A673 (cell line): ENCODE measurements at places on chromosomes 13 and 19.

DNA sequence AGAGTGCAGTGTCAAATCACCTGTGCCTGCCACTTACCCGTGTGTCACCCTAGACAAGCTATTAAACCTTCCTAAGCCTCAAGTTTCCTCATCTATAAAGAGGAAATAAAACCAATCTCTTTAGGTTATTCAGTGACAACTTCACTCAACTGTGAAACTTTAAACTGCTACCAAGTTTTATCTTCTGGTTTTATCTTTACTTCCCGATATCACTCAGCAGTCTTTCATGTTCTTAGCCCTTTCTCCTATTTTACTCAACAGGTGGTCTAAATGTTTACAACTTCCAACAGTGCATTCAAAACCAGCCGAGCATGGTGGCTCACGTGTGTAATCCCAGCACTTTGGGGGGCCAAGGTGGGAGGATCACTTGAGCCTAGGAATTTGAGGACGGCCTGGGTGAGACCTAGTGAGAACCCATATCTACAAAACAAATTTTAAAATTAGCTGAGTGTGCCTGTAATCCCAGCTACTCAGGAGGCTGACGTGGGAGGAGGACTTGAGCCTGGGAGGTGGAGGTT lies 59.6 kb downstream of the GPALPP1 start:
- no peak for DNase-seq

- DNase-seq: no peak
These were observed 526.6 kb downstream of the KLF12 start for GRCh38 chr13:73607489-73608156.

DNA sequence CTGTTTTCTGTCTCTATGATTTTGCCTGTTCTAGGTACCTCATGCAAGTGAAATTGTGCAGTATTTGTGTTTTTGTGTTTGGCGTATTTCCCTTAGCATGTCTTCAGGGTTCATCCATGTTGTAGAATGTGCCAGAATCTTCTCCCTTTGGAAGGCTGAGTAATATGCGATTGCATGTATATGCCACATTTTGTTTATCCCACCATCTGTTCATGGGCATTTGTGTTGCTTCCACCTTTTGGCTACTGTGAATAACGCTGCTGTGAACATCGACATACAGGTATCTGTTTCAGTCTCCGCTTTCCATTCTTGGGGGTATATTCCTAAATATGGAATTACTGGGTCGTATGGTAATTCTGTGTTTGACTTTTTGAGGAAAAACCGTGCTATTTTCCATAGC lies 190.0 kb downstream of the ATP8A2 start:
- no peak for DNase-seq

DNA sequence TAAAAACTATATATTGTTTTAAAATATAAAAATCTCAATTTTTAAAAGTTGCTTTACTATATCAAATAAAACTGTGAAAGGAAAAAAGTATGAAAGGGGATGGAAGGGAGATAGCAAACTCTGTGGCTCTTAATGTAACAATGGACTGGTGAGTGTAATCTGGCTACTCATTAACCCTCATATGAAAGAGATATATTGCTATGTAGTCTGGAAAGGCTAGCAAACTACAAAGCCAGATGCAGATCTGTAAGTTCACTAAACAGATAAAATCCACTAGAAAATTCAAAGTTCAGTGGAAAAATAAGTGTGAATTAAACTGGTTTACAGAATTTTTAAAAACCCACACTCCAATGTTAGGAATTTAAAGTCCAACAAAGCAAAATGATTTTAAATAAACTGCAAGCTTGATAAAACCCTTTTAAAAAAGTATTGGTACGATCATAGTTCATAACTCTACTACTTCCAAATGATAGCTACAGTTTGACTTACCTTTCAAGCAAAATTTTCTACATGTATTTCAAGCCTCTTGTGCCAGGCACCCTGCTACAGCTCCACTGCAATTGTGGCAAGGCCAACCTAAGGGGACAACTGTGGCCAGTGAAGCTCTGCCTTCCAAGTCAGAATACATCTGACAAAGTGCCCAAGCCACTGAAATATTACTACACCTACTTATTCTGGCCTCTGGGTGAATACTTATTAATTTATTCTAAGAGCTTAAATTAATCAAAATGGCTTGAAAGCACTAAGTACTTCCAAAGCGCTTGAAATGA lies 647 bp upstream of the ELF1 start:
- no peak for DNase-seq

- DNase-seq: peak; percentile 78
These were observed 18.5 kb downstream of the LYPD3 start for GRCh38 chr19:43446746-43447489.

- no peak for DNase-seq
These were observed 27.3 kb downstream of the TMEM255B start for GRCh38 chr13:113786262-113786841.

GRCh38 chr13:31264151-31264550 lies 64.4 kb downstream of the B3GLCT start:
- DNase-seq: no peak
